ENCODE measurements at places on chromosomes 5 and 9.

DNA sequence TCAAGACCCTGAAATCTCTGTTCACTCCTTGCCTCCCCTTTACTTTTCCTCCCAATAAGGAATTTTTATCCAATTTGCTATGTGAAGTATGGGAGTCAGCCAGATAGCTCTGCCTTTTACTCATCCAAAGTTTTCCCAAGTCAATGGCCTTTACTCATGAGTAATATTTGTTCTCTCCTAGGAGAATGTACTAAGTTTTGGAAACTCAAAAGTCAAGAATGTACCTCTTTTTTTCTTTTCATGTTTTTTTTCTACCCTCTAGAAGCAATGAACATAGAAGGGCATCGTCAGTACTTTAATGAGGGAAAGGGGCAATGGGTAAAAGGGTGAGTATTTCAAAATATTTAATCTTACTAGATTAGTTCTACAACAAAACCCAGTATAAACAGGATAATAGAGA is 140.2 kb upstream of the SGCD start:
- no peak for DNase-seq

- no peak for DNase-seq
Measured at GRCh38 chr5:98942847-98943246, 14.0 kb upstream of the CHD1 start.

DNA sequence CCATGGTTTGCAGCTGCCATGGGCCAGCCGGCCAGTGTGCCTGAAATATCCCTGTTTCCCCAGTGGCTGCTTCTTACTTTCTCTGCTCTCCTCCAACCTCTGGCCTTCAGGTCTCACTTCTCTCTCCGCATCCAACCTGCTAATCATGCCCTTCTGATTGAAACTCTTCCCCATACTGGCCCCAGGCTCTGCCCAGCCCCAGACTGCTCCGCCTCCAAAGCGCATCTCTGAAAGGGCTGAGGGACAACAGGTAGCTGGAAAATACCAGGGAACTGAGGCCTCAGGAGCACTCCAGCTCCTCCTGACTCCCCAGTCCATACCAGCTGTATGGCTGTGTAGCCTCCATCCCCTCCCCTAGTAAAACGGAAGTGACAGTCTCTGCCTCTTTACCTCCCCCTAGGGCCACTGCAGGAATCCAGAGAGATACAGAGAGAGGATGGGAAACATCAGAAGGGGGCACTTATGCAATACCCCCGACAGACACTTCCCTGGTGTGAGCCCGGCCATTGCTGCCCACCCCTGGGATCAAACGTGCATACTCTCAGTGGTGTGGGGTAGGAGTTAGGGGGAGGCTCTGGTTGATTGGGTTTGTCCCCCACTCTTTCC is 34.2 kb downstream of the PAX5 start:
- DNase-seq = no peak

DNA sequence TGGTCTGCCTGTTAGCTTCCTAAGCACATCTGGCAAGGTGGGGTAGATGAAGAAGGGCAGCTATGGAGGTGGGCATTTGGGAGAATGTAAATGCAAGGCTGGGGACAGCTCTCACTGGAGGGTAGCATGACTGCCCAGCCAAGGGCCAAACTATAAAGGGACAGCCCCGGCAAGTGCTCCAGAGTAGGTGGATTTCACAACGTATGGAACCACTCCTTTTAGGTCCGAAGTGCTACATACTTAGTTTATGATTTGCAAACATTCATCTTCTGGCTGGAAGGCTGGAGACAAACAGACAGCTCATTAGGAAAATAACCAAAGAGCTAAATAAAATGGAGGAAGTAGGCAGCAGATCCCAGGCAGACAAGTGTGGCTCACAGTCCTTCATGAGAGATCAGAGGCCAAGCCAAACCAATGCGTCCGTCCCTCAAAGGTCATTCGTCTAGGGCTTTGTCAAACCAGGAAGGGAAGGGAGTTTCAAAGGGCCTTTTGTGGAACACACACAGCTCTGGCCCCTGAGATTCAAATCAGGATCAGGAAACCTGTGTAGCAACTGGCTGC is 42.5 kb upstream of the GLRX start:
- no peak for DNase-seq

- no peak for DNase-seq
Measured at GRCh38 chr5:66553916-66554575, 42.1 kb upstream of the MAST4 start.

- no peak for DNase-seq
Measured at GRCh38 chr5:113463032-113463431, 25.2 kb downstream of the MCC start.

GRCh38 chr5:137410234-137411010 is 88.7 kb downstream of the SPOCK1 start:
- no peak for DNase-seq

- no peak for DNase-seq
Measured at GRCh38 chr9:621201-621855, 220.2 kb upstream of the DMRT1 start.

- no peak for DNase-seq
Measured at GRCh38 chr9:92525306-92525705, 10.5 kb downstream of the ECM2 start.

DNA sequence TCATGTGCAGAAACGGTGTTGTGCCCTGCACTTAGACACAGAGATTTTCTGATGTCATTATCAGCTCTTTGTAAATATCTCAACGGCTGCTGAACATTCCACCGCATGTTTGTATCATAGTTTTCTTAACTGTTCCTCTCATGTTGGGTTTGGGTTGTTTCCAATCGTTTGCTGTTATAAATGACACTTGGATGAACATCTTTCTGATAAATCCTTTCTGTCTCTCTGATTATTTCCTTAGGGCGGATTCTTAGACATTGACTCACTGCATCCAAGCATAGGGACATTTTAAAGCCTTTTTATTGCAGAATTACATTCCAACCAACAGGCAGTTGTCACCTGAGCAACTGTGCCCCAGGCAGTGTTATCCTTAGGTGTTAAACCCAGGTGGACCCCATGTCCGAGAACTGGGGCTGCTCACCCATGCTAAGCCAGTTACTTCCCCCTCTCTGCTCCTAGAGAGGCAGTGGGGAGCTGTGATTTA is 28.5 kb downstream of the COL5A1 start:
- no peak for DNase-seq

DNA sequence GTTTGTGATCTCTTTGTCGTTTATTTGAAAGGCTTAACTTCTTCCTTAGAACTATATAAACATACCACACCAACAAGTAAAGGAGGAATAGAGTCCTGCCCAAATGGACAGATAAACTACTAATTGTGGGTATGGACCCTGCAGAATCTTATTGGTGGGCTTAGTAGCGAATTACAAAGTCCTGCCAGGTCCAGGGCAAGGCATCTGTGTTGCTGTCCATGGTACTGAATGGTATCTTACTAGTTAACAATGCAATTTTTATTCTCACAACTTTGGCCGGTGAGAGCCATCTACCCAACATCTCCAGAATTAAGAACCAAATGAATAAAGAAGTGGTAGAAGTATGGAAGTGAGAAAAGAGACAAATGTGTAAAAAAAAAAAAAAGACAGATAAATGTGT is 1782.4 kb upstream of the WWC1 start:
- DNase-seq = no peak

- DNase-seq = no peak
Measured at GRCh38 chr9:117746263-117746662, 42.1 kb downstream of the TLR4 start.

DNA sequence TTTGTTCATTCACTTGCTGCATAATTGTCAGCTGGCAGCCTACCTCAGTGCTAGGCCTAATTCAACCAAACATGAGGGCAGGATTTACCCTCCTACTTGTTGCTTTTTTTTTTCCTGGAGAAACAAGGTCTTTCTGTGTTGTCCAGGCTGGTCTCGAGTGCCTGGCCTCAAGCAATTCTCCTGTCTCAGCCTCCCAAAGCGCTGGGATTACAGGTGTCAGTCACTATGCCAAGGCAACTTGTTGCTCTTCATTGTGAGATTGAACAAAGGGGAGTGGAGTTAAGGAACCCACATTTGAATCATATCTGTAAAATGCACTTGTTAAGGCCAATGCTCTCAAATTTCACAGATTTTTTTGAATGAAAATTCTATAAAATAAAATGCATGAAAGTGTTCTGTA is 380.5 kb downstream of the TMEM161B start:
- no peak for DNase-seq

DNA sequence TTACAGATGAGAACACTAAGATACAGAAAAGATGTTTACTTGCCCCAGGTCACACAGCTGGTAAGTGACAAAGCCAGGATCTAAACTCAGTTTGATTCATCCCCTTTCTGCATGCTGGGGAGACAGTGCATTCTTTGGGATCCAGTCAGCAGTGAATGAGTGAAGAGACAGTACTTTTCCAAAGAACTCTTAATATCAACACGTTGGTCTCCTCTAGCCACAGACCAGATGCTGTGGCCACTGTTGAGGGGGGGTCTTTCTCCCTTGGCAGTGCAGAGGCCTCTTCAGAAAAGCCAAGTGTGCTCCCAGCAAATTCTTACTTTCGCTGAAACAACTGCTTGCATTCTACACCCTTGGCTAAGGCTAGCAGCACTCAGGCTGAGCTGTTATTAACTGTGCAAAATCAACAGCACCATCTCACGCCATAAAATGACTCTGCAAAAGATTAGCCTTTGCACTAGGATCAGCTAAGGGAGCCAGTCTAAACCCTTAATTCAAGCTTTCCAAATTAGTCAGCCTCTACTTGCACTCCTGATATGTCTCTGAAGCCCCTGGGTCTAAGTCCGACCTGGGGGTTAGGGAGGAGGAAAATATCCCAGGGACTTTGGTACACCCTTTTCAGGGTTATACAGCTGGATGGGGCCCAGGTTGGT is 4.8 kb upstream of the TMEM171 start:
- DNase-seq = no peak

GRCh38 chr9:133845440-133845839 is 107.3 kb upstream of the SARDH start:
- DNase-seq = no peak

- DNase-seq = no peak
Measured at GRCh38 chr9:15999422-16000339, 446.8 kb downstream of the CCDC171 start.

GRCh38 chr5:179798144-179798770 is 4.5 kb downstream of the LTC4S start:
- no peak for DNase-seq

DNA sequence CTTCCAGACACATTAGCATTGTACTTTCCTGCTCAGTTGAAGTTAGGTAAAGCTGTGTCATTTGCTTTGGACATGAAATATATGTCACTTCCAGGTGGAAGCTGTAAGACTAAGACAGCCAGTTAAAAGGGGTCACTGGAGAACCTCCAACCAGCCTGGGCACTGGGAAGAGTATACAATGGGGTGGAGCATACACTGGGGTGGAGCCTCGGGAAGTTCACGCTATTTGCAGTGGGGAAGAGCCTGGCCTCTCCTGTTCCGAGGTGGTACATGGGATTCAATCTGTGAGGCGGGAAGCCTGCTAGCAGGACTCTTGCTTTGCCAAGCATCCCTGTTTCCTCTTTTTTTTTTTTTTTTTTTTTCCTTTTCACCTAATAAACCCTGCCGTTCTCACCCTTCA is 145.3 kb downstream of the TTC39B start:
- DNase-seq = no peak

GRCh38 chr5:530001-530955 is 6.0 kb upstream of the SLC9A3 start:
- DNase-seq = no peak

- no peak for DNase-seq
Measured at GRCh38 chr9:137969008-137969407, 91.4 kb downstream of the CACNA1B start.

DNA sequence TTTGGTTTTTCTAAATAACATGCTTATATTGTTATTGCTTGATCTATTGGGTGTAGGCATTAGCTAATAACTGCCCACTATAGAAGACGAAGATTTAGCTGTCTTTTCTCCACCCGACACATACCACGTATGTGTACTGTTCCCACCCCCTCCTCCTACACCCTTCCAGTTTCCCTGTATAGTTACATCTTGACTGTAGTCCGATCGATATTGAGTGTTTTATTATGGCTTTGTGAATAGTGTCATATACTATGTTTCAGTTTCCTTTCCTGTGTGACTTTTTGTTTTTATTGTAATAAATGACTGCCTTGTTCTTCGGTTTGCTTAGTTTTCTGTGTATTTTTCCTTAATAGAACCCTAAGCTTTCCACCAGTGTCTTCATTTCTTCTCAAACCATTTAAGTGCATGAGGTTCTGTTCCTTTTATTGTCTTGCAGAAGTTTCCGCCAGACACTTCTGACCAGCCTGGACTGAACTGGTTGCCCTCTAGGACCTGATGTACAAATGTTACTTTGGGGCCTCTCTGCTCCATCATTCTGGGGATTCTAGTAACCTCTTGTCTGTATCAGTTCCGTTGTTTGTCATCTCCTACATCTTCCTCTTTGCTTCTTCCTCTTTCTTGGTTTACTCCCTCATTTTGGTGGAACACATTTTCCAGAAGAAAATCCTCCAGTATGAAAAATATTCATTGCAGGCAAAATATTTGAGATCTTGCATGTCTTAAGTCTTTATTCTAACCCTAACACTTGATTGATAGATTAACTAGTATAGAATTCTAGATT is 61.8 kb downstream of the PRKACG start:
- DNase-seq = no peak

- DNase-seq = no peak
Measured at GRCh38 chr5:120207129-120207528, 257.0 kb upstream of the PRR16 start.

GRCh38 chr9:138103111-138103848 is 225.7 kb downstream of the CACNA1B start:
- DNase-seq = no peak

DNA sequence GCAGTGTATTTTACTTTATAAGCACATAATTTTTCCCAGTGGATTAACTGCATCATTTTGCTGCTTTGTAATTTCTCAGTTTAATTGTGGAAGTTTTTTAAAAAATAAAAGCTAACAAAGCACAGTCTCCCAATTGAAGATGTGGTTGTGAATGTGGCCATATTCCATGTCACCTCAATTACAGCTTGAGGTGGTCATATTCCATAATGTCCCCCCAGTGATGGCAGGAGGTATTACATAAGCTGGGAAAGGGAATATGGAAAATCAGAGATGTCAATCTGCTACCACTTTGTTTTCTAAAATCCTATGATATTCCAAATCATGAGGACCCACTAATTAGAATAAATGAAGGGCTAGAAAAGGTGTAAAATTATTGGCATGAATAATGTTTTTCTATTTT is 1672.0 kb upstream of the CDH9 start:
- no peak for DNase-seq

GRCh38 chr5:18119156-18119785 is 485.0 kb downstream of the TAF11L14 start:
- no peak for DNase-seq

DNA sequence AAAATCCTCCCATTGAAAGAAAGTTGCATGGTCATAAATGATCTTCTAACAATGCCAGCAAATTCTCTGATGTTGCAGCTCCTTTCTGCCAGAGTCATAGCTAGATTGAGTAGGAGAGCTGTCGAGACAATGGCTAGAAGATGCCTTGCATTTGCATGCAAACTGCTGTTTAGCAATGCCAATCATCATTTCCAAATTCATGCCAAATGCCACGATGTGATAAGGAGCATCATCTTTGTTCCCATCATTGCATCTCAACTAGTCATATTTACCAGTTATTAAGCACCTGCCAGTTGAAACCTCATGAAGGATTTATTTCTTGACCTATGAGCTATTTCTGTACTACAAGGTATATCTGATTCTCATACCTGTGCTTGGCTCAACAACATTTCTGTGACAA is 246.4 kb upstream of the PIK3R1 start:
- no peak for DNase-seq
